Fibroblast of villous mesenchyme (primary cell): ENCODE measurements at places on chromosomes 4 and X. TPM values are rescaled to one million over a fixed set of nuclear protein-coding genes. Genes with fewer than 3 reads are reported as not detected.

- peak; percentile 68 for DNase-seq
These were observed 409 bp upstream of the MPP1 start for GRCh38 chrX:154805696-154806091.

The FAM114A1 gene
- total RNA-seq = 426 and 471 TPM in 2 replicates

The GK2 gene
- under 0.01 TPM in 1 of 2 replicates, not detected in the other for total RNA-seq

The FGF13 gene
- under 0.01 TPM in 1 of 2 replicates, not detected in the other for total RNA-seq

The SLC9A7 gene
- total RNA-seq = 39.0 and 46.6 TPM in 2 replicates

GRCh38 chr4:8916351-8916885 lies 44.8 kb upstream of the HMX1 start:
- no peak for DNase-seq

GRCh38 chr4:184280591-184281071 lies 63.0 kb upstream of the ENPP6 start:
- no peak for DNase-seq
